Upper lobe of right lung (tissue), 1 donor: ENCODE measurements at places on chromosomes 5 and 9. TPM values are rescaled to one million over a fixed set of nuclear protein-coding genes. Genes with fewer than 3 reads are reported as not detected.

- no peak for DNase-seq
Measured at GRCh38 chr5:140182803-140183367, 7.9 kb downstream of the CYSTM1 start.

GRCh38 chr5:143543358-143544255 lies 140.1 kb upstream of the NR3C1 start:
- no peak for DNase-seq

DNA sequence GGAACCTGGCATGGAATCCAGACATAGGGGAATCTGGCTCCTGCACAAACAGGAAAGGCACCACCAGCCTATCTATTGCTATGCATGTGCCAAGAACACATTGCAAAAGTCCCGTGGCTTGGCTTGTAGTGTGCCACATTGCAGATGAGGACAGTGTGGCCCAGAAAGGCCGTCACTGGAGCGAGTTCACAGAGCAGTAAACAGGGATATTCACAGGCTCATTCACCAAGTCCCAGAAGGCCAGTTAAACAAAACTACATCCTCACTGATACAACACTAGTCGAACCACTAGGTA lies 39.6 kb upstream of the TRIM32 start:
- no peak for DNase-seq

DNA sequence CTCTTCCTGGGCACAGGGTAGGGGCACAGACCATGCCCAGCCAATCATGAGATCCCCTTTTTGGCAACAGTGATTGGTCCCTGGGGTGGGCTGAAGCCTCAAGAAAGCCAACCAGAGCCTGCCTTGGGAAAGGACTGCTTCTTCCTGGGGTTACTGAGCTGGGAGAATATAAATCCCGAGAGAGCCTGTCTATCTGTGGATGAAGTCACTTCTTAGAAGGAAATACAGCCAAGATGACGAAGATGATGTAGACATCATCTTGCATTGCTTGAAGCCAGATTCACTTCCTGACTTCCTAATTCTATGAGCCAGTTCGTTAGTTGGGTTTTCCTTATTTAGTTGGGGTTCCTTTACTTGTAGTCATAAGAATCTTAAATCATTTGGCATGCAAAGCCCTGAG lies 50.1 kb upstream of the PWWP2A start:
- DNase-seq, result no peak

GRCh38 chr9:108207561-108208165 lies 648.1 kb downstream of the ACTL7B start:
- no peak for DNase-seq

DNA sequence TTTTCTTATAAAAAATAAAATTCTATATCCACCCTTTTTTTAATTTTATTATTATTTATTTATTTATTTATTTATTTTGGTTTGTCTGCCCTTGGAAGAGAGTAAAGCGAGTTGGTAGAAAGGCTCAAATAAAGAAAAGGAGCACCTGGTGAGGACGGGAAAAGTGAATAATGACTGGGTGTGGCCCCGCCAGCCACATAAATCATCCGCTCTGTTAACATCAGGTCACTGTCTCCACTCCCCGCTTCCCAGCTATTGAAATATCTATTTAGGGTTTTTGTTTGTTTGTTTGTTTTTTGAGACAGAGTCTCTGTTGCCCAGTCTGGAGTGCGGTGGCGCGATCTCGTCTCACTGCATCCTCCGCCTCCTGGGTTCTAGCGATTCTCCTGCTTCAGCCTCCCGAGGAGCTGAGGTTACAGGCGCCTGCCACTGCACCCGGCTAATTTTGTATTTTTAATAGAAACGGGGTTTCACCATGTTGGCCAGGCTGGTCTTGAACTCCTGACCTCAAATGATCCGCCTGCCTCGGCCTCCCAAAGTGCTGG lies 844 bp downstream of the POLR3G start:
- DNase-seq, result no peak

DNA sequence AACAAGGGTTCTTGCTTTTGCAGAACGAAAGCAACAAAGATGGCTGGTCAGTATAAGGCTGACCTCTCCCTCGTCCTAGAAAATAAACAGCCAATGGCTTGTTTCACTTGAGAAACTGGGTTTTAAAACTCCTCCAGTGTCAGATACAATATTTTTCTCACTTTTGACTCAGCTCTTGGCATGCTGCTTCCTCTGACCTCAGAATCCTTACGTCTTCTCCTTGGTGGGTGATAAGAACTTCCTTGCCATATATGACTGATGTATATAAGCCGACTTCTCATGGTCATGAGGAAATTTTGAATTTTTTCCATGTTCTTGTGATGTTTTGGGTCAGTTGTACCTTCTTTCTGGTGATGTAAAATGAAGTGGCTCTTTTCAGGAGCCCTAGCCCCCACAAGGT lies 3.8 kb downstream of the ZNF618 start:
- no peak for DNase-seq

GRCh38 chr5:140317859-140318258 lies 15.0 kb upstream of the PFDN1 start:
- DNase-seq, result no peak

DNA sequence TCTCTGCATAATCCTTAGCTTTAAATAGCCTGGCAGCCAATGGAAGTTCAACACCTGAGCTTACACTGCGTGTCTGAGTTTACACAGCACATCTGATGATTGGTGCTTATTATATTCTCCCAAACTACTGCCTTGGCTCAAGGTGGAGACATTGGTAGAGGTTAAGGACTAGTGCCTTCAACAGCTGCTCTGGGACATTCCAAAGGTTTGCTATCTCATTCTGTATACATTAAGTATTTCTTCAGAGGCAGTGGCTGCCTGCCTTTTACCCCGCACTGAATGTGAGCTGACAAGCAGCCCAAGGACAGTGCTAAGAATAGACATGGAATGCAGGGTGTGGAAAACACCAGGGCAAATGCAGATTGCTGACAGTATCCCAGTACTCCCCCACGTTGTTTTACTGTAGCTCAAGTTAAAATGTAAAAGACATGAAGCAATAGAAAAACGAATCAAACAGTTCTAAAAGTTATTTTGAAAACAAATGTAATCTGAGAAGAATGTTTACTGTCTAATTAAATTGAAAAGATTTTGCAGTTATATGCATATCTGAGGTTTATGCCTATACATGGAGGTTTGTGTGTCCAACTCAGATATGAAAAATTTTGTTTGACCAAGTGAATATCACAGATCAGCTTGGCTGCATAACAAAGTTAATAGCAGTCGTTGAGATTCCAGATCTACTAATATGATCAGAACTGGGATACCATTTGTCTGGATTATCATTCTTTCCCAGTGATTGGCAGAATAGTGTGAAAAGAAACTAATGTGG lies 1.8 kb downstream of the HSPB3 start:
- no peak for DNase-seq

DNA sequence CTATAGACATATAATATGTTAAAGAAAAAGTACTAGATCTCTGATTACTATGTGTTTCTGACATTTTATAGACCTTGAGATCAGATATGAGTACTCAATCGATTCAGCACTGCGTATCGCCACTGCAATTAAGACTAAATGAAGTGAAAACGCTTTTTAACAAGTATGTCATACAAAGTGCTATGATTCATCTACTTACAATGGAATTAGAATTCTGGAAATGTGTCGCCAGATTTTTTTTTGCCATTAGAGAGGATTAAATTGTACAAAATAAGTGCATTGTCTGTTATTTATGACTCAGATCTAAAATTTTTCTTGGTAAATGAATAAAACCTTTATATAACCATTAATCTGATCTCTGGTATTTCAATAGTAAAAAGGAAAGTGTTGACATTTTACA lies 20.0 kb upstream of the AGGF1 start:
- DNase-seq, result no peak

The FGFR4 gene
- total RNA-seq, result 109 TPM

The EQTN gene
- total RNA-seq, result not detected

The IL5 gene
- not detected for total RNA-seq

The SAXO1 gene
- 0.12 TPM for total RNA-seq

The ELAVL2 gene
- not detected for total RNA-seq
